Nephron progenitor cell (in vitro differentiated cells): ENCODE measurements at places on chromosomes 3 and 15.

DNA sequence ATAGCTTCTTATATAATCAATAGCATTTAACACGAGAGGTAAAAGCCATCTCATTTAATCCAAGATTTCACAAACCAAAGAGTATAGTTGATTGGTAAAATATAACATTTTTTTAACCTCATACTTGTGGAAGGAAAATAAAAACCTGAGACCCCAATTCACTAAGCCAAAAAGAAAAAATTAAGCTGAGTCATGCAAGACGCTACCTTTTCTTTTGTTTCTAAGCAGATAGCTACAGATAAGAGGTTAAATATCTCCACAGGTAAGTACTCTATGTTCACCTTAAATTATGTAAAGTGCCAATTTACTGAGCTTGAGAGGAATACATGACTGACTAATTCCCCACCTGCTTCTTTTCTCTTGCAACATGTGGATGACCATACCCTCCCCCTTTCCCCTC lies 656.4 kb downstream of the MECOM start:
- DNase-seq = no peak

- DNase-seq = no peak
Observed at GRCh38 chr15:80674245-80674614, 20.9 kb upstream of the ABHD17C start.

DNA sequence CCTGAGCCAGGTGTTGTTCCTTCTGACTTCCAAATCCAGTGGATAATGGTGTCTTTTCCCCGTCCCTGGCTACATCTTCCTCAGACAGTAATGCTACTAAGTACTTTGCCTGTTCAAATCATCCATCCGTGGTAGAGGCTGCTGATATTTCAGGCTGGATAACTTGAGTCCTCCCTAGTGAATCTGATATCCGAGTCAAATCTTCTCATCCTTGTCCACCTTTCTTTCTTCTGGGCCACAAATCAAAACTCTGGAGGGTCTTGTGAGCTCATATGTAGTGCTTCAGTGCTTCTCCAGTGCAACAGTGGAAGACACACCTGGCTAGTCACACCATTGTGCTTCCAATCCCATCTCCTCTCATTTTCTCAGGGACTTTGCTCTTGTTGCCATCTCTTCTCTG lies 11.2 kb downstream of the SH3GL3 start:
- no peak for DNase-seq

DNA sequence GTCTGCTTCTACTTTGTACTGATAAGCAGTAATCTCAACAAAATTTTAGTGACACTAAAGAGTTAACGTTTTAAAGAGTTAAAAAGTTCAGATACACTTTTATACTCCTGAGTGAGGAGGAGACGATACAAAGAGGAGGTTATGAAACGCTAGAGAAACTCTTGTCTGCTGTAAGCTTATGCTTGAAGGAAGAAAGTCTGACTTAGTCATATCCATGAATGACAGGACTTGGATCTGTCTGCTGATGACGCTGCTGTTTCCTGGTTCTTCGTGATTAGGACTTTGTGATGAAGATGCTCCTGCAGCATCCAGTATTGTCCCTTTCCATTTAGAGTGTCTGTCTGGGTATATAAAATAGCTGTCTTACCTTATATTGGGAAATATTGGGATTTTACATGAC lies 15.8 kb downstream of the TCF12 start:
- DNase-seq = no peak

- DNase-seq = no peak
Observed at GRCh38 chr3:66080167-66080566, 41.4 kb upstream of the MAGI1 start.

DNA sequence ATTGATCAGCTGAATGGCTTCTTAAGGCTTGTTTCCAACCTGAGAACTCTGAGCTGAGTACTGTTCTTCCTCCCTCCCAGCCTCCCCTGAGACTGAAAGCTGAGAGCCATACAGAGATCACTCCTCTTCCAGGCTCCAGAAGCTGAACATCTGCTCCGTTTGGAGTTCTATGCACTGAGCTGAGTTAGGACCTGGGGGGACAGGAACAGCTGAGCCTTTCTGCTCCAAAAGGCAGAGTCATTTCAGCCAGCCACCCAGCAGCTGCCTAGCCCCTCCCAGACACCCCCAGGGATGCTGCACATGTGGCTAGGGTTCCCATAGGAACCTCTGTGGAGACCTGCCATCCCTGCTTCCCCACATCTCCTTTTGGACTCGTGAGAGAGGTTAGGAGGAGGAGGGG lies 64.2 kb upstream of the GLCE start:
- no peak for DNase-seq

GRCh38 chr15:100918690-100919480 lies at the start of gene LRRK1:
Gene LRRK1, plus strand, starts transcription at chr15:100919357. Its CDS starts 5,276 bp downstream, at chr15:100924633.
- peak; percentile 54 for DNase-seq

GRCh38 chr3:119885746-119886530 lies 104.0 kb downstream of the NR1I2 start:
- no peak for DNase-seq

- DNase-seq = no peak
Observed at GRCh38 chr15:57221134-57221533, 155.2 kb upstream of the CGNL1 start.

DNA sequence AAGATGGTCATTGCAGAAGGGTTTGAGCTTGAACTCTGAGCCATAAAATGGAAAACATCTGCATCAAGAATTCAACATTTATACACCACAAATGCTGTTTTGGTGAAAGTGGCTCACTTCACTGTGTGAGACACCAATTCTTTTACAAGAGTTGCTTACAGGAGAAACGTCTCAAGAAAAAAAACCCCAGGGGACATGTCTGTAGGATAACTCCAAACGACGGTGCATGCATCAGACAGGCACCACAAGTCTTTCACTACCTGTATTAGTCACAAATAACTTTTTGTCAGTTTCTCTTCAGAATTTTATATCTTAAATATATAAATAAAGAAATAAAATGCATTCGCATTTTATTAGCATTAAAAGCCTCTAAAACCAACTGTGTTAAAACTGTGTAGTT lies 164.3 kb downstream of the EFHB start:
- DNase-seq = no peak

DNA sequence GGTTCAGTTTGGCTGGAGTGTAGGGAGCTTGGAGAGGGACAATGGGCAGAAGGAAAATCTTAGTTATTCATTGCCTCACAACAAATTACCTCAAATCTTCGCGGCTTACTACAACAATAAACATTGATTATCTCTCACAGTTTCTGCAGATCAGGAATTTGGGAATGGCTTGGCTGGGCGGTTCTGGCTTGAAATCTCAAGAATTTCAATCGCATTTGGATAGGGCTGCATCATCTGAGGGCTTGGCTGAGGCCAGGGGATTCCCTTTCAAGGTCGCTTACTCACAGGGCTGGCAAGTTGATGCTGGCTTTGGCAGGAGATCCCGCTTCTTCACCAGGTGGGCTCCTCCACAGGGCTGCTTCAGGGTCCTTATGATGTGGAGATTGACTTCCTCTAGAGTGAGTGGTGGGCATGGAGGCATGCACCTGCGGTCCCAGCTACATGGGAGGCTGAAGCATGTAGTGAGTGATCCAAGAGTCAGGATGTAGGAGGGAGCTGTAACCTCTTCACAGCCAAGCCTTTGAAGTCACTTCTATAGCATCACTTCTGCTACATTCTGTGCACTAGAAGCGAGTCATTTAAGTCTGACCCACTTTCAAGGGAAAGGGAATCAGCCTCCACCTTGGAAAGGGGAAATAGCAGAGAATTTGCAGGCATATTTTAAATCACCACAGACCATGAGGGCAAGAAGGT lies 63.1 kb downstream of the CDC25A start:
- DNase-seq = no peak

- DNase-seq = peak; percentile 85
Observed at GRCh38 chr15:40941528-40942336, 11.5 kb upstream of the CHAC1 start.

DNA sequence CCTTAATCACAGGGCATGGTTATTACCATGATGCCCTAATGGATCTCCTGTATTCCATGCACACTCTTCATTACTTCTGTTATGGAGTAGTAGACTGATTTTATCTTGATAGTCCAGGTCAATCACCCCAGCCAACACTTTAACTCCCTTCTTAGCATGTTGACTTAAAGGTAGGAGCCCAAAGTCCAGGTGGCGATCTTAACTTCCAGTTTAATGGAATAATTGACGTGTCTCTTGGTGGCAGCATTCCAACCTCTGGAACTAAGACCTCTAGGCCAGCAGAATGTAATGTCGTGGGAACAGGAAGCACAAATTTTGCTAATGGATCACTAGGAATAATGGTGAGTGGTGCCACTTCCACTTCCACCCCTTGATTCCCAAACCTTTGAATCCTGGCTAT lies 687.2 kb upstream of the SGO1 start:
- no peak for DNase-seq

DNA sequence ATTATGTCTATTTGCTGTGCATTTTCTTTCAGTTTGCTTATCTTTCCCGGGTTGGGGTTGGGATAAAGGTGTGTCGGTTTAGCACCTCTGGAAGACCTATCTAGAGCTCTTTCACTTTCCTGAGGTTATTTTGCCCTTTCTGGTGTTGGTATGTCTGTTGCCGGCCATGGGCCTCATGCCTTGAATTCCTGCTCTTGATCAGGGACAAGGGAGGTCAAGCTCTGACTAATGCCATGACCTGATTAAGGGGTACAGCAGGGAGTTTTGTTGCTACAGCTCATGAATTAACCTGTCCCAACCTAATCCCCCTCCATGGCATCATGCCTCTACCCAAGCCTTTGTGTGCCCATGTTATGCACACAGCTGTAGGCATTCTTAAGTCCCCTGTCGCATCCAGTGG lies 70.5 kb upstream of the GOLGA6B start:
- no peak for DNase-seq

GRCh38 chr15:52557274-52557641 lies 11.6 kb downstream of the ARPP19 start:
- DNase-seq = no peak

- no peak for DNase-seq
Observed at GRCh38 chr3:193857996-193858395, 265.0 kb downstream of the OPA1 start.
